Stimulated activated CD8-positive, alpha-beta memory T cell treated with anti-CD3 and anti-CD28 coated beads, Interleukin-7, amount 100 ng/mL, for 1 hour (primary cell): ENCODE measurements at places on chromosomes 11 and 22.
A peak's percentile ranks its signal among the peaks of the same experiment; 100 is the strongest.

- no peak for DNase-seq
Measured at GRCh38 chr11:115488945-115489344, 15.3 kb downstream of the CADM1 start.

DNA sequence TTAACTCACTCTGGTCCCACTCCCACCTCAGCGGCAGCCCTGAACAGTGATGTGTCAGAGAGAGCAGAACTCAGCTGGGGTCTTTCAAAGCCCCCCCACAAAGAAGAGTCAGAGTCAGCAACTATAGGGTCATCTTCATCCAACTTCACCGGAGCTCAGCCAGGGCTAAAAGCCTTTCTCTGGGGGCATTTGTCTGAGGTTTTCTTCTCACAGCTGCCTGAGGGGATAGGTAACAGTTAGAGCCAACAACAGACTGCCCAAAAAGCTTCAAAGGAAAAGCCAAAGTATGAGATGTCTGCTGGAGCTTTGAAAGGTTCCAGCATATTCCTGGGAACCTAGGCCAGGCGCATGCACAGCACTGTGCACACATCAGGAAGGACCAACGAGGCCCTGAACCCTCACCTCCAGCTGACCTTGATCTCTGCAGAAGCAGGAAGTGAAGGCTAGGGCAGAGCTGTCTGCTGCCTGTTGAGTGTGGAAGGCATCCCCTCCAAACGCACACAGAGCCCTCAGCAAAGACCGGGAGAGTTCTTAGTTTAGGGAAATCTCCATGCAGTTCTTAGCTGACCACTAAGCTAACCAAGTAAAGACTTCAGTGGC lies 28.1 kb upstream of the COMT start:
- DNase-seq: no peak

- no peak for DNase-seq
Measured at GRCh38 chr22:25061605-25062376, 109.3 kb downstream of the KIAA1671 start.

GRCh38 chr11:130431801-130432200 lies 3.4 kb upstream of the ADAMTS8 start:
- no peak for DNase-seq

GRCh38 chr11:113871336-113871735 lies 4.0 kb downstream of the USP28 start:
- DNase-seq: no peak

- DNase-seq: no peak
Measured at GRCh38 chr11:36340897-36341296, 44.8 kb downstream of the PRR5L start.

DNA sequence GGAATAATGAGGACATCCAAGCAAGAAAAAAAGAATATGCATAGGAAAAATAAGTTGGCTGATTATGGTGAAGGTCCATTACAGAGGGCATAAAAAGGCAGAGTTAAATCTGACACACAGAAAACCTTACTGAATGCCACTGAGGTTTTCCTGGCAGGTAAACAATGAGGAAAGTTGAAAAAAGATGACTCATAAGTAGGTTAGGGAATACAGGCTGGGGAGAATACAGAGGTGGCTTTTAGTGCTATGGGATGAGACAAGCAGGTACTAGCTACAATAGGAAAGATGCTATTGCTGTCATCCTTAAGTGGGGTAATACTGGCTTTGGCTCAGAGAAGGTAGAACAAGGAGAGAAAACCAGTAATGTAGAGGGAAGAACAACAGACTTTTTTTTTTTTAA lies 44.7 kb downstream of the CSTF3 start:
- no peak for DNase-seq

DNA sequence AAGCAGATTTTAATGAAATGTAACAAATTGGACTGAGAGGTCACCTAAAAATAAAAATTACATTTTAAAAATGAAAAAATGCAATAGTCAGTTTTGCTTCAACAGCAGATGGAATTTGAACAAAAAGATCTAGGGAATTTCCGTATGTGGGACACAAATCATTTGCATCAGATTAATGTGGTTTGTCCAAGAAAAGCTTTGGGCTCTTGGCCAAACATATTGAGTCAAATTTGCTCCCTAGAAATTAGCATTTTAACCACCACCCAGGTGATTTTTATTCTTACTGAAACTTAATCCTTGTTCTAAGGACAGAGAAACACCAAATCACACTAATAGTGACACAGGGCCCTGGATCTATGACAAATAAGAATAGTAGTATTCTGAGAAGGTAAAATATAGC lies 1477.8 kb downstream of the FAM181B start:
- DNase-seq: no peak

DNA sequence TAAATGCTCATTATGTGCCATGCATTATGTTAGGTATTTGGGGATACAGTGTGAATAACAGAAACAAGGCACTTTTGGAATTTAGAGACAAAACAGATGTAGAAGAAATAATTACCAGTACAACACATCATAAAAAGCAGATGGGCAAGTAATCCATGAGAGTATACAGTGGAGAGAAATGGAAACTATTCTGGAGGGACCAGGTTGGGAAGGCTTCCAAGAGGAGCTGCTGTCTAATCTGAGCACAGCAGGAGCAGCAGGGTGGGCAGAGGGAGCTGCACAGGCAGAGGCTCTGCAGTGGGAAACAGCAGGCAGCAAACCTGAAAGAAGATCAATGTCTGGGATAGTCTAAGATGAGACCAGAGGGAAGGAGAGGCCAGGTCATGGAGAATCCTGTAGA lies 268.7 kb upstream of the CCDC90B start:
- no peak for DNase-seq

DNA sequence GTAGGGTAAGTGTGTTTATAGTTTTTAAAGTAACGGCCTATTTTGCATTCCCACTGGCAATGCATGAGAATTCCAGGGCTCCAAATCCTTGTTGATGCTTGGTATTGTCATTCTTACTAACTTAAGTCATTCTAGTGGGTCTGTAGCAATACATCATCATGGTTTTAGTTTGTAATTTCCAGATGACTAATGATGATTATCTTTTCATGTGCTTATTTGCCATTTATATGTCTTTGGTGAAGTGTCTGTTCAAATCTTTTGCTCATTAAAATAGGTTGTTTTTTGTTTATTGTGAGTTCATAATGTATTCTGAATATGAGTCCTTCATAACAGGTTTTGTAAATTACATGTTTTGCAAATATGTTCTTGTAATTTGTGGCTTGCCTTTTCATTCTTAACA lies 31.2 kb downstream of the MTMR3 start:
- no peak for DNase-seq

- DNase-seq: no peak
Measured at GRCh38 chr11:58905721-58906547, 33.4 kb upstream of the GLYATL1 start.

DNA sequence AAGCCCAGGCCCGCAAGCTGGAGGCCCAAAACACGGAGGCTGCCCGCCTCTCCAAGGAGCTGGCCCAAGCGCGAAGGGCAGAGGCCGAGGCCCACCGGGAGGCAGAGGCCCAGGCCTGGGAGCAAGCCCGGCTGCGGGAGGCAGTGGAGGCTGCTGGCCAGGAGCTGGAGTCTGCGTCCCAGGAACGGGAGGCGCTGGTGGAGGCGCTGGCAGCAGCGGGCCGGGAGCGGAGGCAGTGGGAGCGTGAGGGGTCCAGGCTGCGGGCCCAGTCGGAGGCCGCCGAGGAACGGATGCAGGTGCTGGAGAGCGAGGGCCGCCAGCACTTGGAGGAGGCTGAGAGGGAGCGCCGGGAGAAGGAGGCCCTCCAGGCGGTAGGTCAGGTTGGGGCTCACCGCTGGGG lies 4.8 kb downstream of the CCDC88B start:
- DNase-seq: no peak

- DNase-seq: no peak
Measured at GRCh38 chr11:45603946-45604682, 61.3 kb downstream of the CHST1 start.

DNA sequence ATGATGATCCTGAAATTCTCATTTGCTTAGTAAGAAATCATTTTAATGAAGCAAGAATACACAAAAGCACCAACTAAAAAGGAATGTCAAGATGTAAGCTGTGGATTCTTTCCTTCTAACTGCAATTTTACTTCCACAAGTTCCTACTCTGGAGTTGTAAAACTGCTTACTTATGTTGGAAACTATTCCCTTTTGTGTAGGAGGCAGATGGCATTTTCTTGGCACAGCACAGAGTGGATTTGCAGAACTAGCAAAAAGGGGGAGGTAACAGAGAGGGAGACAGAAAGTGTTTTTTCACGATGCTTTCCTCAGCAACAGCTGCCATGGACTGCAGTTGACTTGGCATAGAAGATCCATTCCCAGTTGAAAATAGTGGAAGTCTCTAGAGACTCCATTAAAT lies 1112.0 kb upstream of the RAG2 start:
- no peak for DNase-seq

GRCh38 chr22:33380789-33381530 lies 322.8 kb upstream of the SYN3 start:
- no peak for DNase-seq

DNA sequence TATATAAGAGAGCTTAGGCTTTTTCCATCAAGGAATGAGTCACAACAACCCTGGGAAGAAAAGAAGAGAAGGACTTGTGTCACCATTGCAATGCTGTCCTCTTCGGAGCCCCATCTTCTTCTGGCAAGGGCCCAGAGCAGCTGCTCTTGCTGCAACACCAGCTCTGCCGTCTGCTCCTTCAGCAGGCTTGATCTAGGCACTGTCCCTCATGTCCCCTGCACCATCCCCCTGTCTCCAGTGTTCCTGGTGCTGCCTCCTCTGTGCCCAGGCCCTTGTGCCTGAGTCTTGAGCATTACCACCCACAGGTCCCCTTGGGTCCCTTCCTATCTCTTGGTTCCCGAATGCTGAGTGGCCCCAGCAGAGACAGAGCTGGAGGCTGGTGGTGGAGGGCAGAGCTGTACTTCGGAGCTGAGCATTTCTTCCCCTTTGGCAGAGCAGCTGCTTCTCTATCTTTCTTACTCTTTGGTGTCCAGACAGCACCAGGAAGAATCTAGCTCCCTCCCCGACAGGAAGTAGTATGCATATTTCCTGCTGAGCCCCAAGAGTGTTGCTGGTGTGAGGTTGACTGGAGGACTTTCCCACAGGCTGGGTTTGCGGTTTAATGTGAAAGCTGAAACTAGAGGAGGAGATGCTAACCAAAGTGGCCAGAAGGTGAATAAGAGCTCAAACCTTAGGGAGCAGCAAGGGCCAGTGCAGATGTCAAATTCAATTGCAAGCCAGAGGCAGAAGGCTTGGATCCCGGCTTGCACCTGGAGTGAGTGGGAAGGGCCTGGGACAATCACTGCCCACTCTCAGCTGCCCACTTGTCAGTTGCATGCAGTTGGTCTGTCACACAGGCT lies 27.8 kb downstream of the WEE1 start:
- DNase-seq: peak; percentile 4

- DNase-seq: no peak
Measured at GRCh38 chr22:26570115-26570514, 19.8 kb downstream of the TPST2 start.

GRCh38 chr11:71937826-71938225 lies 9.0 kb downstream of the RNF121 start:
- DNase-seq: no peak

DNA sequence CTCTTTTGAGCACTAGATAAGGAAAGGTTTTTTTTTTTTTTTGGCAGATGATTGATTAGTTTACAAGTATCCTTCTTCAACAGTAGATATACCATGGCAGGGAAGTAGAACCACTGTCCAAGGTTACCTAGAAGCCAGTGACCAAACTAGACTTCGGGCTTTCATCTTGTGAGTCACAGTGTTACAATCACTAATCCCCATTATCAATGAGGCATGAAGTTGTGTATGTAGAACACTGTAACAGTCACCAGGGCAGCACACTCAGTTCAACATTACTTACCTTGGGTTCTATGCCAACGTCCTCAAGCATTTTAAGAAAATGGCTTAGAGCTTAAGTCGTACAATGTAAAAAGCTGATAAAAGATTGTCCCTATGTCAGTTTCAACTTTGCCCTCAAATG lies 430.9 kb downstream of the ETS1 start:
- no peak for DNase-seq

DNA sequence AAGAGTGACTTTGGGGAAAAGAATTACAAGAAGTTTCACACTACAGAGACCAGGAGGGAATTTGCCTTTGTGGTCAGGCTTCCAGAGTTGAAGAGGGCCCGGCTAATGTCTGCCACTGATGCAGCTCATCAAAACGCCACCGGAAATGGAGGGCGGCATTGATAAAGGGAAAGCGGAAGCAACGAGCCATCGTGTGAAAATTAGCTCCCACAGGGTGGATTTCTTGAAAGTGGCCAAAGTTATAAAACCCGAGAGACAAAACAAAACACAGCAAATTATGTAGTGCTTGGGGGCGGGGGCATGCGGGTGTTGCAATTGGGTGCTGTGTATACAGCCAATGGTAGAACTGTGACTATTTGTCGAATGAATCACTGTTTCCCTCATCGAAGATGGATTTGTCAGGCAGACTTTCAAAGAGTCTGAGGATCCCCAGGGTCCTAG lies 113.0 kb downstream of the ADAMTS15 start:
- DNase-seq: no peak

- DNase-seq: no peak
Measured at GRCh38 chr11:61728940-61729219, 23.6 kb upstream of the MYRF start.

DNA sequence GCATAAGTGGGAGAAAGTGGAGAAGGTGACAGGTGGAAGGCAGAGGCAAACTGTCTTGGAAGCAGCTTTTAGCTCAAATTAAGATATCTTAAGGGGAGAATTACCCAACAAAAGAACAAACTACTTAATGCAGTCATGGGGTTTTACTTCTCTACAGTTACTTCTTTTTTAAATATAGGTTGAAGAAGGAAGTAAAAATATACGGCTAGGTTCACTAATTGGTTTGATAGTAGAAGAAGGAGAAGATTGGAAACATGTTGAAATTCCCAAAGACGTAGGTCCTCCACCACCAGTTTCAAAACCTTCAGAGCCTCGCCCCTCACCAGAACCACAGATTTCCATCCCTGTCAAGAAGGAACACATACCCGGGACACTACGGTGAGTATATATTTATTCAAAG lies 40.8 kb downstream of the PDHX start:
- no peak for DNase-seq

- no peak for DNase-seq
Measured at GRCh38 chr11:67369275-67369674, 4.1 kb downstream of the CLCF1 start.

DNA sequence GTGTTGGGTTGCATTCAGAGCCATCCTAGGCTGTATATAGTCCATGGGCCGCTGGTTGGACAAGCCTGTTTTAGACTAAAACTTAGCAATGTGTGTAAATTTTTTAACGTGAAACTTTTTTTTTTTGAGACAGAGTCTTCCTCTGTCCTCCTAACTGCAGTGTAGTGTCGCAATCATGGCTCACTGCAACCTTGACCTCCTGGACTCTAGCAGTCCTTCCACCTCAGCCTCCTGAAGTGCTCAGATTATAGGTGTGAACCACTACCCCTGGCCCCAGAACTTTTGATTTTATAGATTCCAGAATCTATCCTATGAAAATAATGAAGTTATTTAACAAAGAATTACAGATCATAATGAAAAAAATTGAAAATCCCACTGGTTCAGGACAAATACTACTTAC lies 29.9 kb upstream of the PANX2 start:
- no peak for DNase-seq

DNA sequence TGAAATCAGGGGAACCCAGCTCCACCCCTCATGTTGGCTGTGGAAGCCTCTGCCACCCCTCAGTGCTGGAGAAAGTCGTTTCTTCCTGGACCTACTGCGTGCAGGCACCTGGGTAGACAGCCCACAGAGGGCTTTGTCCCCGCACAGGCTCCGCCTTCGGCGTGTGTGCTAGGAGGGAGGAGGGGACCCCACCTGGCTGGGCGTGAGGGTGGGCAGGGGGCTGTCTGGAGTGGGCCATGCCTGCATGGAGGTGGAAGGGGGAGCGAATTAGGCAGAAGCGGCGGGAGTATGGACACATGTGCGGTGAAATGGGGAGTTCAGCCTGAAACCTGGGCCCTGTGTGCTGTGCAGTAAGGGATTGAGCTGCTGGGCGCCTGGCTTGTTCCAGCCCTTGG lies 49.3 kb downstream of the FBLN1 start:
- DNase-seq: no peak
